ENCODE measurements at places on chromosomes 1 and 21.

DNA sequence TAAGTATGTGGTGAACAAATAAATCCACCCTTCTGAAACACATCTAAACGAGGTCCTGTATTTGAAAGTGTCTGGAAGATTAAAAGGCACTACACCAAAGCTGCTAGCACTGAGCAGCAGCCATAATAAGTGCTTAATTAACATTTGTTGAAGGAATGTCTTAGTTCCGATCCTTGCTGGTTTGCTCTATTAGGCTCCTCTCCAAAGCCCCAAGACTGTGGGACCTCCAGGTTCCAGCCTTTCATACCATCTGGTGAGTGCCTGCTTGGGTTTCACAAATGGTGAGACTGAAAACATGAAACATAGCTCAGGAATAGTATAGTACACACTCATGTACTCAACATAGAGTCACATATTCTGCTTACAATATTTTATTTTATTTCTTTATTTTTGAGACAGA, 640 bp upstream of the CYP2J2 start:
- no peak for DNase-seq
- peaks cover 3% of the 10 kb centered on the region for H3K36me3 ChIP-seq
- H3K4me3 ChIP-seq: peak overlapping the region; percentile 89
- no peak overlapping the region for H3K27ac ChIP-seq

DNA sequence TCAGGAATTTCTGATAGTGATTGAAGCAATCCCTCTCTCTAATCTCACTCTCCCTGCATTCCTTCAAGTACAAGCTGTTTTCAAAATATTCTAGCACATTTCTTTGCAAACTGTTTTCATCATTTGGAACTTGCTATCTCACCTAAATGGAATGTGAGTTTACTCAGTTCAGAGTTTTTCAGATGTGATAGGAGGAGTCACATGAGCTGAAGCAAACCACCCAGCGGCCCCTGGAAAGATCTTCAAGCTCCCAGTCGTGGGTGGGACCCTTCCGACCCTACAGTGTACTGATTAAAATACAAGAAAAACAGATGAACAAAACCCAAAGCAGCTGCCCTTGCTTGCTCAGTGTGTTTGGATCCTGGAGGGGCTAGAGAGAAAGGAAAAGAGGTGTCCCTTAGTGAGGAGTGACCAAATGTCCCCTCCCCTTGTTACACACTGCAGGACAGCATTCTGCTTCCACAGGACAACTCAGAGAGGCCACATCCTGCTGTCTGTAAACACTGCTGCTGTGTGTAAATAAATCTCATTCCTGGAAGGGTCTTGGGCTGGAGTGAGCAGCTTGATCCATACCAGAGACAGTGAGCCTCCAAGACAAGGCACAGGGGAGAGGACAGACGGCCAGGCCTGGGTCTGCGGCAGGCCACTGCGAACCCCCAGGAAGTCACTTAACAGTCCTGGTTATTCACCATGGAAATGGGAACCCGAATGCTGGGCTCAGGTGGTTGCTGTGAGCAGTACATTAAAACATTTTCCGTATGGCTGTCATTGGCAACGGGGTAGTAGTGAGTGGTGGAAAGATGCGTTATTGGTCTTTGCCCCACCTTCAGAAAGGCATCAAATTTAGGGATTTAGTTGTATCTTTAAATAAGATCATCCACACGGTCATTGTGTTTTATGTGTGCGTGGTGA, 229.2 kb downstream of the RHOU start:
- H3K27ac ChIP-seq: no peak overlapping the region
- no peaks in the 10 kb centered on the region for H3K4me1 ChIP-seq
- no peak overlapping the region for H3K4me3 ChIP-seq
- DNase-seq: no peak
- peaks cover 4% of the 10 kb centered on the region for H3K27me3 ChIP-seq
- no peaks in the 10 kb centered on the region for H3K36me3 ChIP-seq

GRCh38 chr1:78333502-78333901, 157.3 kb upstream of the PTGFR start:
- H3K27me3 ChIP-seq: peaks cover 2% of the 10 kb centered on the region
- no peak for DNase-seq
- H3K36me3 ChIP-seq: no peaks in the 10 kb centered on the region
- no peak overlapping the region for H3K27ac ChIP-seq

DNA sequence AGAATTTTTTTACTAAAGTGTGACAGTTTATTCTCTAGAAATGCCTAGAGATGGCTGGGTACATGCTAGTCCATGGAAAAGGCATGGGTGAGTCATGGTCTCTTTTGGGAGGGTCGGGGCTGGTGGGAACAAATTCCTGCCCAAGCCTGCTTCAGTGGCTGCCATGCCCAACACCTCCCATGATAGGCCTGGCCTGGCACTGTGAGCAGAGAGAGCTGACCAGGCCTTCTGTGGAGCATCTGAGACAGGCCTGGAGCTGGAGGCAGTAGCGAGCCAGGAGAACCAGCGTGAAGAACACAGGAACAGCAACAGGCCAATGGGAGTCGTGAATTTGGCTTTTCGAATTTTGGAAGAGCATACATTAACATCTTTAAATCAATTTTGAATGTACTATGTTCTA, 209.2 kb downstream of the SDCCAG8 start:
- no peak overlapping the region for H3K4me3 ChIP-seq
- H3K4me1 ChIP-seq: no peaks in the 10 kb centered on the region
- DNase-seq: no peak
- no peaks in the 10 kb centered on the region for H3K27me3 ChIP-seq
- no peak overlapping the region for H3K27ac ChIP-seq
- H3K36me3 ChIP-seq: no peaks in the 10 kb centered on the region

DNA sequence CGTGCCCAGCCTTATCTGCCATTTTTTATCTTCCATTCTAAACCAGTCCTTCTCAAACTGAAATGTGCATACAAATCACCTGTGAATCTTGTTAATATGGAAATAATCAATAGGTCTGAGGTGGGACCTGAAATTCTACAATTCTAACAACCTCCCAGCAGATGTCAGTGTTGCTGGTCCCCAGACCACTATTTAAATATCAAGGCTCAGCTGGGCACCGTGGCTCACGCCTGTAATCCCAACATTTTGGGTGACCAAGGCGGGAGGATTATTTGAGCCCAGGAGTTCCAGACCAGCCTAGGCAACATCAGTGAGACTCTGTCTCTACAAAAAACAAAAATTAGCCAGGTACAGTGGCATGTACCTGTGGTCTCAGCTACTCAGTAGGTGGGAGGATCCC, 4.1 kb downstream of the UQCRHL start:
- peaks cover 12% of the 10 kb centered on the region for H3K27me3 ChIP-seq
- no peaks in the 10 kb centered on the region for H3K36me3 ChIP-seq
- H3K27ac ChIP-seq: no peak overlapping the region
